ENCODE measurements at places on chromosomes 3 and 15.

GRCh38 chr15:81304226-81304625 is 19.7 kb downstream of the STARD5 start:
- DNase-seq = no peak

DNA sequence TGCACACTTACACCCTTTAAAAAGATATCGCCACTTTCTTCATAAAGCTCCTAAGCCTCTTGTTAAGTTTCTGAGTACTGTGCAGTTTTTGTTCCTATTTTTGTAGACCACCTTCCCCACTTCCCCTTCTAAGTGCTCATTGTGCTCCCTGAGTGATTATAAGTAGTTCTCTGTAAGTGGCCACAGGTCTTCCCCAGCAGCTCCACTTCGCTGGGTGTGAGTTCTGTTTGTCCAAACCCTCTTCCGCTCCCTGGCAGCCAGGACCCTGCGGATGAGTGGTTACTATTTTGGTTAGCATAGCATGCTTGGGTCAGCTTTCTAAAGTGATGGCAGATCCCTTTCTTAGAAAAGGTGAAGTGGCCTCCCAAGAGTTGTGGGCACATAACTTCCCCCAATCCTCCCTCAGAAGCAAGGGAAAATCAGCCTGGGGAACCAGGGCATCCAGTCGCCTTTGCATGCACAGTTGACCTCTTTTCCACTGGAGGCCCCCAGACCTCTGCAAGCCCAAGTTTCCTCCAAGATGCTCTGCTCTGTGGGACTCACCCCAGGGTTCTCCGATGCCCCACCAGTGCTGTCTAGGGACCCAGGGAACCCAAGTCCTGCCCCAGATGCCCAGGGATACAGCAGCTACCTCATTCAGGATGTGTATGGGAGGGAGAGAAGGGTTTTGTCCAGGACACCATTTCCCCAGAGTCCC is 69.6 kb downstream of the ATP10A start:
- DNase-seq = no peak

DNA sequence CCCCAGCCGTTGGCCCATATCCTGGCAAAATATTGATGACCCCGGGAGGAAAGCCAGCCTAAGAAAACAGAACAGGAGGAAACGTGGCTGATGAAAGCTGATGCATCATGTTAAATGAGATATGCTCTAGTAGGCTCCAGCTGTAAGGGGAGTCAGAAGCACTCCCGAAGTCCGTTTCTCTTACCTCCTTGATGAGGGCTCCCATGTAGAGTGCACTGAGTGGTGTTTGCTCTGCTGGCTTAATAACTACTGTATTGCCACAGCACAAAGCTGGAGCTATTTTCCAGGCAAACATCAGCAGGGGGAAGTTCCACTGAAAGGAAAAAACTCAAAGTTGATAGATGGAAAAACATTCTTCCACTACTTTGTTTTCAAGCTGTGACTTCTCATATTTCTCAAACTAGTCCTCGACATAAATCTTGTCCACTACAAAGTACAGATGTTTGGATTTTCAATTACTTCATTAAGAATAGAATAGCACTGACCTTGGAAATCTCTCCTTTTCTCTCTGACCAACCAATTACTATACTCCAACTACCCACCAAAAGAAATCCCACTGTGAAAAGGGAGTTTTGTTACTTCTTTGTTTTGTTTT is 72.7 kb downstream of the ALDH1A2 start:
- DNase-seq = no peak

DNA sequence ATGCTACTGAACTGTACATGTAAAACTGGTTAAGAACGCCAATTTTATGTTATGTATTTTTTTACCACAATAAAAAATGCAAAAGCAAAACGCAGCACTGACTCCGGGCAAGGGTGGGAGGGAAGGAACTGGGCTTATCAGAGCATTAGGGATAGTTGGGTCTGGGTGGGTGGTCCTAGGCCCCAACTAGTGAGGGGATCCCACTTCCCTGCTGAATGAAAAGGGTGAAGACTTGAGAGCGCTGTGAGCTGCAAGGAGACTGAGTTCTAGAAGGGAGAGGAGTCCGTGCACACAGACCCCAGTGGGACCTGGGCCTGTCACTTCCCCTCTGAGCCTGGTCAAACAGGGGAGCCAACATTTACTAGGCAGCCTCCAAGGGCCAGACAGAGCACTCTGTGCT is 98.6 kb downstream of the TPRA1 start:
- DNase-seq = no peak

- no peak for DNase-seq
Measured at GRCh38 chr15:76185716-76186115, 125.6 kb downstream of the ETFA start.

DNA sequence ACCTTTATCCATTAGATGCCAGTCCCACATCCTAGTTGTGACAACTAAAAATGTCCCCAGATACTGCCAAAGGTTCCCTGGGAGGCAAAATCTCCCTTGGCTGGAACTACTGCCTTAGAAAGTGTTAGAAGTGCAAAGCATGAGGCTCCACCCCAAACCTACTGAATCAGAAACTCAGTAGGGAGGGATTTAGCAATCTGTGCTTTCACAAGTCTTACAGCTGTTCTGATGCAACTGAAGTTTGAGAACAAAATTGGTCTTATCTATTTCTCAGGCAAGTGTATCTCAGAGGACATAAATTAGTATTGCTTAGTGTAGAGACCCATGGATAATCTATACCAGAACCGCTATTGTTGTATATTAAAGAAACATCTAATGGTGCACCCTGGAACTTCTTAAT is 70.2 kb downstream of the CLDN1 start:
- DNase-seq = no peak

GRCh38 chr3:115099986-115100571 is 47.0 kb downstream of the ZBTB20 start:
- DNase-seq = no peak

- no peak for DNase-seq
Measured at GRCh38 chr15:63484433-63485186, 19.8 kb upstream of the USP3 start.

- DNase-seq = no peak
Measured at GRCh38 chr3:39143051-39143885, 10.1 kb downstream of the CSRNP1 start.

GRCh38 chr15:75591655-75592364 is 12.7 kb upstream of the PTPN9 start:
- no peak for DNase-seq

GRCh38 chr15:99320374-99321215 is 69.3 kb downstream of the LRRC28 start:
- DNase-seq = no peak

DNA sequence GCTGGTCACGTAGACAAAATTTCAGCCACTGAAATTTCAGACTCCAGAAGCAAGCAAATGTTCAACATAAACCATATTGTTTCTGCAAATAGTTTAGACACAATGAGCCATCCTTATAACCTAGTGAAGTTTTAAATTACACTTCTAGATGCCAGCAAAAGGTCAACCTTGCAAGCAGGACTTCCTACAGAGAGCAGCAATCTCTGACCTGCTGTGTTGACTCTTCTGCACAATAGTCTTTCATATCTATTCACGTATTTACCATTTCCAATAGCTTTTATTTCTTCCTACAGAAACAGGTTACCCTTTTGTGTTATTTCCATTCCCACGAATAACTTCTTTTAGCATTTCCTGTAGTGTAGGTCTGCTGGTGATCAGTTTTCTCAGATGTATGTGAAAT is 10.6 kb downstream of the LMLN start:
- no peak for DNase-seq

GRCh38 chr15:52551762-52552161 is 17.1 kb downstream of the ARPP19 start:
- no peak for DNase-seq

DNA sequence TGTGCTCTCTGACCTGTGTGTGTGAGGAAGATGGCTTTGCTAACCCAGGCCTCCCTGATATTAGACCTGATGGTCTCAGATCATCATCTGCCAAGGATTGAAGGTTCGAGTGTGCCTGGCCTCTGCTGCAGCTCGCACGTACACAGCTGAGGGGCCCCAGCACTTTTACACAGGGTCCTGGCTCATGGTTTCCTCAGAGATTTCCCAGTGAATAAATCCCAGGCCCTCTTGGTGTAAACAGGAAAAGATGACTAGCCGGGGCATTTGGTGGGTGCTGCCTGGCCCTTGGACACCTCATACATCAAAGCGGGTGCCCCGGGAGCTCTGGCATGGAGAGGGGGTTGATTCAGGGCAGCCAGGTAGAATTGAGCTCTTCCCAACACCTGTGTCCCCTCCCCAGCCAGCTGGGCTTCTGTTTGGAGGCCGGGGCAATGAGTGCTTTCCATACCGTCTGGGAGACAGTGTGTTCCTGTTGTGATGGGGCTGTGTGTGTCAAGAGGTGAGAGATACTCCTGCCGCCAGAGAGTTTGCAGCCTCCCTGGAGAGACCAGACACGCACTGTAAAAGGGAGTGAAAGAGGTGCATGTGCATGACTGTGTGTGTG is 72.5 kb upstream of the TLE3 start:
- no peak for DNase-seq

DNA sequence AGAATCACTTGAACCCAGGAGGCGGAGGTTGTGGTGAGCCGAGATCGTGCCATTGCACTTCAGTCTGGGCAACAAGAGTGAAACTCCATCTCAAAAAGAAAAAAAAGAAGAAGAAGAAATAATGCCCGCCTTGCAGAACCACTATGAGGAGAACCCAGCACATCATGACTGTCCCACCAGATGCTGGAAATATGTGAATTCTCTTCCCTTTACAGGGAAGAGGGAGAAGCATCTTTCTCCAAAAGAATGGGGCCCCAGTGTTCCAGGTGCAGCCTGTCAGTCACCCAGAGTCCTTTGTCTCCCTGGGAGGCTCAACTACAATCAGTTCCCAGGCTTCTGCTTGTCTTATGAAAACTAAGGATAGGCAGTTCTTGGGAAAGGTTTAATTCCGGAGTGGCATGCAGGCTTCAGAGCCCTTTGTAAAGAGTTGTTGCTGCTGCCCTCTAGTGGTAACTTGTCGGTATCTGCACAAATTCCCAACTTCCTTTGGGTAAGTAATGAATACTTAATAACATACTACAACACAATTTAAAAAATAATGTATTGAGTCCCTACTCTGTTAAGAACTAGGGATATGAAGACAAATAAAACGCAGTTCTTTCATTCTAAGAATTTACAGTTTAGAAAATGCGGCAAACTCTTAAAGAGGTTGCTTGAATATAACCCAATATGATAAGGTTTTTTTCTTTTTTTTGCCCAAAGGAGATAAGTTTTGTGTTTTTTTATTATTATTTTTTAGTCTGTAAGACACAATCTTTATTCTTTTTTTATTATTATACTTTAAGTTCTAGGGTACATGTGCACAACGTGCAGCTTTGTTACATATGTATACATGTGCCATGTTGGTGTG is 18.6 kb upstream of the TICRR start:
- no peak for DNase-seq

DNA sequence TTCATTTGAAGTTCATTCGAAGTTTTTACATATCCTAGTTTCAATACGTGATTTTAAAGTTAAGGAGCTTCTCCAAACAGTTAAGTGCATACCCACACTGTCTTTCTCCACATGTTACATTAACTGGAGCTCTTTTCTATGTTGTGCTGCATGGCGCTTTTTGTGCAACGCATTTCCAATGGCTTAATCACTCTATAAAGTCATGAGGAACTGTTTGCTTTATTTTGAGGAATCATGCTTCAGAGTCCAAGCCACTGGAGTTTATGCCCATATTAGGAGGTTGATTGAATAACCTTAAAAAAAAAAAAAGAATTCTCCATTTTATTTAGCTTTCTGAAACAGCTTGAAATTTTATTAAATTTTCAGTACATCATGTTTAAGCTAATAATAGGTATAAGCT is 109.4 kb upstream of the MBNL1 start:
- no peak for DNase-seq

DNA sequence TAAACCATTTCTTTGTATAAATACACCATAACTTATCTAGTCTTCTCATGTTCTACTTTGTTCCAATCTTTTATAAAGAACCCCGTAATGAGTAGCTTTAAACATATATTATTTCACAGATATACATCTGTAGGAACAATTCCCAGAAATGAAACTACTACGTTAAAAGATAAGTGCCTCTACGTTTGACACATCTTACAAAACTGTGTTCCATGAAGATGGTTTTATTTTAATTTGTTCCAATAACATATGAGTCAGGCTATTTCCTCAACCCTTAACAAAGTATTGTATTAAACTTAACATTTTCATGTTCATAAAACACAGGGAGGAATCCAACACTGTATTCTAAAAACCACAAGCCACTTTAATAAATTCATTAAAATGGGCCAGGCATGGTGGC is 52.9 kb downstream of the TRPM7 start:
- no peak for DNase-seq

- no peak for DNase-seq
Measured at GRCh38 chr15:95265419-95265997, 1034.1 kb downstream of the MCTP2 start.

All from stimulated activated CD4-positive, alpha-beta T cell treated with anti-CD3 and anti-CD28 coated beads, TNF-alpha, amount 100 ng/mL, for 1 hour (primary cell).